ENCODE measurements at places on chromosomes 4 and X.

DNA sequence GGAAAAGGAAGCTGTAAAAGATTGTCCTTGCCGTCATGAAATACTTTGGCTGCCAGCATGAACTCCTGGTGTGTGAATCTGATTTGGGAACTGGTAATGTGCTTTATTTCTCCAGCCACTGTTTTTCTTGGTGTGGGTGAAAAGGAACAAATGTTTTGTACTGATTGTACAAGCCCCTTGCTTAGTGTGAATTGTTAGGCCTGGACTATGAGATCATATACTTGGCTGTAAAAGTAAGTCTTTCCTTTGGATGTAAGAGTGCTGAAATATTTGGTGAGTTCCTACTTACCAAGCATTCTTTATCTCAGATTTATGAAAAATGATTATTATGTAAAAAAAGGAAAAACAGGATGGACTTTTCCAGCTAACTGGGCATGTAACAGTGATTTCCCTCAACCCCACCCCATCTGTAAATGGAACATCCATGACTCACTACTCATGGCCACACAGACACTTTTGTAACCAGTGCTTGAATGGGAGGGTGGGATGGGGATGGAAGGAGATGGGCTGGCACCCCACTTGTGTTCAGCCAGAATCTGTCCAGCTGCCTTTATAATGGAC lies 6.3 kb downstream of the FNIP2 start:
- no peak for DNase-seq

DNA sequence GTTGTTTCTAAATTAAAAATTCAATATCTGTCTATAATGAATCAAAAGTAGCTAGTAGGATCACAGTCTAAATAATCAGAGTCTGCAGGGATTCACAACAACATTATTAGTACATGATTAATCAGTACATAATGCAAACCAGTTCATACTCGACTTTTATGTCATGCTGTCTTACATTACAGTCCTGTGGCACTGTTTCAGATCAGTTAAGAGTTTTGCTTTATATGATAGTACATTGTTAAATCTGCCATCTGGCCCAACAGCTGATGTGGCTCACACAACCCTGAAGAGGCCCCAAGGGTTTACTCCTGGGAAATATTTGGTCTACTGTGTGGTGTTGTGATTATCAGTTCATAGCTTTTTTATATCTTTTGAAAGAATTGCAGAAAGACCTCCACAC lies 247.1 kb upstream of the ETNPPL start:
- peak; percentile 88 for DNase-seq

GRCh38 chr4:125483278-125483677 lies 168.5 kb downstream of the FAT4 start:
- no peak for DNase-seq

DNA sequence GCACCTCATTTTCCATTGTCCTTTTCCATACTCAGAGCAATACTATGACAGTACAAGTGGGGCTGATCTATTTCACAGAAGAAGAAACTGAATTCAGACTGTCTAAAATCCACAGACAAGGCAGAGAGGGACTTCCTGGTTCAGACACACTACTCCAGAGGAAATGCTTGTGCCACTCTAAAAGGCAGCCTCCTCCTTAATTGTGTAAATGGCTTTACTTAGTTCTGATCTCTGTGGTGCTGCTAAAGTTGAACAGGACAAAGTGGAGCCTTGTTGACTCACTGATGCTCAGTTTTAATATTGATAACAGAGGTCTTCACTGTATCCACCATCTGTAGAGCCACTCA lies 122.4 kb downstream of the KIT start:
- no peak for DNase-seq

GRCh38 chr4:98861100-98861884 lies 67.6 kb downstream of the EIF4E start:
- DNase-seq, result no peak

DNA sequence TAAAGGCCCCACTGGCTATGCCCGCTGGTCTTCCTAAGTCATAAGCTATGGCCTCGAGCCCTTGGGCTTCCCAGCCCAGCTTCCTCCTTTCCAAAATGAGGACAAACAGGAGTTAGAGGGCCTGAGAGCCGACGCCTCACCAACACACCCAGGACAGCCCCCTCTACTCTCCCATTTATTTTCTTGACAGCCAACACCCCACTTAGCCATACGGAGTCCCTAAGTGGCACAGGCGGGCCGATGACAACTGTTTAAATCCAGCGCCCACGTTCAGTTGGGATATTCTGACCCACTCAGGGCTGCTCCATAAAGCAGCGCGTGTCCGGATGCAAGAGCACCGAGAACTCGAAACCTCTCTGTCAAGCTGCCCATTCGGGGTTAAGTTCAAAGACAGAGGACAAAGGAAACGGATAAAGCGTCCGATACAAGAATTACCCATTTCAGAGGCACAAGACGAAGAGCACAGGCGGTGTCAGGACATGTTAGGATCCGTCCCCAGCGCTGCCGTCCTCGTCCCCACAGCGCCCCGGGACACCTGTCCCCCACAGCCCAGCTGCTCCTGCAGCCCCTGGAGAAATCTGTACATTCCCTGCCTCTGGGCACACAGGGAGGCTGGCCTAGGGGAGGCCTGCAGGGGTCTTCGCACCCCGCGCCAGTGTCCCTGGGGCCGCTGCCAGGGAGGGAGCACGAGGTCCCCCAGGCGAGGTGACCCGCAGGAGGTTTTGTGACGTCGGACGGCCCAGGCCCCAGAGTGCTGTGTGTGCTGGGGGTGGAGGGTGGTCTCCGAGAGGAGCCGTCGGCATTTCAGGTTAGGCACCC lies 1.2 kb downstream of the PRKX start:
- no peak for DNase-seq

- no peak for DNase-seq
Measured at GRCh38 chr4:20926529-20926928, 226.3 kb downstream of the PACRGL start.
